NCI-H1436 (cell line): ENCODE measurements at places on chromosomes 4 and X.

DNA sequence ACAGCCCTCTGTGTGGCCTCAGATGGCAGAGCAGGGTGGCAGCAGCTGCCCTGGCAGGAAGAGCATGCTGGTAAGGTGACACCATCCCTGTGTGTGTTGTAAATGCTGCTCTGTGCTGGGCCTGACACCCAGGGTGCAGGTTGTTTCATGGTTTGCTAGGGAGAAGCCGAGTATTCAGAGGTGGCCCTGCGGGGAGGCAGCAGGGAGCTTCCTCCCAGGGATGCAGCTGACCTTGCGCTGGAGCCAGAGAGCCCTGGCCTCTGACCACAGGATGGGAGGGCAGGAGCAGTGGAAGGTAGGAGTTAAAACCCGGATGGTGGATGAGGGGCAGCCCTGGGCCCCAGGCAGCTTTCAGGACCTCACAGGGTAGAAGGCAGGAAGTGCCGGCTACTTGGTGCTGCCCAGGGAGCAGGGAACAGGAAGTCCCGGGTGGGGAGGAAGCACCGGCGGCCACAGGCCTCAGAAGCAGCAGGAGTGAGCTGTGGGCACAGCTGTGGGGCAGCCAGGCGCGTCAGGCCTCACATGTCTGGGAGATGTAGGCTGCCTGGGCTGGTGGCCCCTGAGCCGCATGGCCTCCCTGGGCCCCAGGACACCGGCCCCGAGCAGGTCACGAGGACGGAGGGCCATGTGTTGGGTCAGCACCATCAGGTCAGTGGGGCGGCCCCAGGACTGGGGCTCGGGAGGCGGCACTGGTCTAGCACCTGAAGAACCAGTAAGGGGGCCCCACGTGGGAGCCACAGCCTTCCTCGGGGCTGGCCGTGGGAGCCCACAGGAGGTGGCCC is 19.1 kb downstream of the SH3BP2 start:
- no peak for DNase-seq

GRCh38 chrX:15947648-15948317 is 93.2 kb upstream of the AP1S2 start:
- no peak for DNase-seq

DNA sequence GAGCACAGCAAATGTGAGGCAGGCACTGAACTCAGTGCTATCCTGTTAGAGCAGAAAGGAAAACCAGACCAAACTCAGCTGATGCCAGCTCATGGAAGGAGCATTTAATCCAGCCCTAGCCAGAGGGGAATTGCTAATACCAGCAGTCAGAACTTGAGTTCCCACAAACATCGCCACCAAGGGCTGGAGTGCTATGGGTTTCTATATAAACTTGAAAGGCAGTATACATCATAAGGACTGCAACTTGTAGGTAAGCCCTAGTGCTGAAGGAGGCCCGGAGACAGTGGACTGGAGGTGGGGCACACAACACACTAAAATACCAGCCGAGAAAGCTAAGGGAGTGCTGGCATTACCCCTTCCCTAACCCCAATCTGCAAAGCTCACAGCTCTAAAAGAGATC is 440.2 kb downstream of the PRR32 start:
- DNase-seq: no peak

GRCh38 chr4:7778510-7779431 is 160.9 kb downstream of the AFAP1 start:
- no peak for DNase-seq

- DNase-seq: no peak
Measured at GRCh38 chr4:171031338-171031737, 781.9 kb upstream of the GALNTL6 start.

GRCh38 chr4:3341760-3342159 is 48.9 kb downstream of the RGS12 start:
- DNase-seq: no peak

- no peak for DNase-seq
Measured at GRCh38 chr4:123698556-123698955, 302.0 kb downstream of the SPRY1 start.
